Endothelial cell (in vitro differentiated cells): ENCODE measurements at places on chromosomes 6 and 20.

GRCh38 chr6:69705954-69706353 is 90.9 kb downstream of the LMBRD1 start:
- DNase-seq, result no peak

DNA sequence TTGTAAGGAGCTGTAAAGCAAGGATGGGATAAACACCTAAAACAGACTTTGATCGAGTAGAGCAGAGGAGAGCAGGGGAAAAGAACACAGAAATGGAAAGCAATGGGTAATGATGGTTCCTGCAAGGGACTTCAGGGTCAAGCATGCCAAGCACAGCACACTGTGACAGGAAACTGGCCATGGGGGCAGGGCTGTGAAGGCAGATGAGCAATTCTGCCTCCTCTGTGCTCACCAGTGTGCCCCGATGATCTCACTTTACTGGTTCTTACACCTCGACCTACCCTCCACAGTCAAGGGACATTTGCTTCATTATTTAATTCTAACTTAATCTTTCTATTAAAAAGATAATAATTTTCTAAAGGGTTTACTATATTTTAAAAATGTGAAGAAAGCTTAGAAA is 21.6 kb upstream of the MYB start:
- DNase-seq, result no peak

- DNase-seq, result no peak
Measured at GRCh38 chr6:1894954-1895353, 285.2 kb downstream of the FOXC1 start.

DNA sequence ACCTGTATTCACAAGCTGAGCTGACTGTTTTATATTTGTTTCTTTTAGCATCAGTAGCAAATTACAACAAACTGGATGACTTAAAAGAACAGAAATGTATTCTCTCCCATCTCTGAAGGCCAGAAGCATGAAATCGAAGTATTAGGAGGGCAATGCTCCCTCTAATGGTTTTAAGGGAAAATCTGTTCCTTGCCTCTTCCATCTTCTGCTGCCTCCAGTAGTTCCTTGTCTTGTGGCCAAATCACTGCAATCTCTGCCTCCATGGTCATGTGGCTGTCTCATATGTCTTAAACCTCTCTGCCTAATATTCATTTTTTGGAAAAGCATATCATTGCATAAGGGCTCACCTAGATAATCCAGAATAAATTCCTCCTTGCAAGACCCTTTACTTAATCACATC is 25.2 kb upstream of the ASCC3 start:
- DNase-seq, result no peak

DNA sequence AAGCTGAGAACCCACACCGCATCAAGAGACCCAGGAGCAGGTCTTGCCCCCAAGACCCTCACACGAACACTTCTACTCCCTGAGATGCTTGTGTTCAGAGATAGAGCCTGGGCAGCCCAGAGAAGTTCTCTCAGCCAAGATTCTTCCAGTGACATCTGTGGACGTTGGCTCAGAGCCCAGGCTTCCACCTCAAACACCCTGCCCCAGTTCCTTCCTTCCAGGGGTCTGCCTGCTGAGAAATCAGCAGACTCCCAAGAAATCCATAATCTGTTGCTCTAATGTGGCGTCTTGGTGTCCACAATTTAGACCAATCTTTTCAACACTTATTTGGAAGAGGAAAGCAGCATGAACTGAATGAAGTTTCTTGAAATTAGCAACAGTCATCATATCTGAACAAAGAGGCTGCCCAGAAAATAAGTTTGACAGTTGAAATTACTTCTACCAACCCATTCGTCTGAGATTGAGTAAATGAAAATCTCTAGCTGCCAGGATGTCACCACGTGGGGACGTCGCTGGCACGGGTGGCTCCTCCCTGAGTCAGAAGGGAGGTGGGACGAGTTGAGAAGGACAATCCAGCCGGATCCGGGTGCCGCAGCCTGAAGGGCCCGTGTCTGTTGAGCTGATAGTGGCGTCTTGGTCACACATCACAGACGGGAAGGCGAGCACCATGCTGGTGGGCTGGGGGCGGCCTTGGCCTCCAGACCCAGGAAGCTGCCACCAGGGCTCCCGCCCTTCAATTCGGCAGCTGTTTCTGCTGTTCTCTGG is 400.9 kb downstream of the TAF4 start:
- no peak for DNase-seq

DNA sequence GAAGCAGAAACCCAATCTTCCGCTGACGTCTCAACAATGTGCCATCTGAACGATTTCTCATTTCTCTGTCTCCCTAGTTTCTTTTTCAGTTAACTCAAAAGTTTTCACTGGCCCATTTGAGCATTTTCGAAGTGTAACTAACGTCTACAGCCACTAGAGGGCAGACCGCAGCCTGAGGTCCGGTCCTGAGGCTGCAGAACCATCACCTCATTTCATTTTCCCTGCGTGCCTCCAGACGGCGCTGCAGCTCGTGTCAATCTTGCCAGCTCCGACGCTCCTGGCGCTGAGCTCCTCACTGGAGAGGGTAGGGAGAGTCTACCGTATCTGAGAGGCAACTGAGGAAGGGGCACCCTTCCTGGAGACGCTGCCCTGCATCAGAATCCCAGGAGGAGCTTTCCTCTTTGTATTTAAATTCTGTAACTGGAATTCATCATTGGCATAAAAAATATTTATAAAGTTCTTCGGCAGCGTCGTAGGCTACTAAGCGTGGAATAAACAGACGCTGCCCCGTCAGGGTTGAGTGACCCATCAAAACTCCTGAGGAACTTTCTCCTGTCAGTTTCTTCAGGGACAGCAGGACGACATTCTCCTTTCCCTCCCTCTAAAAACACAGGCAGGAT is 28.5 kb upstream of the DTNBP1 start:
- DNase-seq, result peak; percentile 78

DNA sequence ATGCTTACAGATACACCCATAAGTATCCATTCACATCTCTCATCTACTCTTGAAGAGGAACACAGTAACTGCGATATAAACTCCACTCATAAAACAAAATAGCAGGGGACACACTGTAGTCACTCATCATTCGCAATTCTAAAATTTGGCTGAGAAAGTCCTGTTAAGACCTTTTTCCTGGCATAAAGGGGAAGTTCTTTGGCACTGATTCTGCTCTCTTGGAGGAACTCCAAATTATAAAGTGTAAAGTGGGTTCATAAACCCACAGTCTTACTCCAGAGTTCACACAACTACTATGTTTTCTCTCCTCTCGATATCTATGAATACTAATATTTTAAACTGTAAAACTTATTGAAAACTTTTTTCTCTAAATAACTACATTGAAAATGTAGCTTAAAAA is 80.6 kb downstream of the ADGB start:
- DNase-seq, result no peak

GRCh38 chr6:42341221-42341620 is 110.5 kb downstream of the TRERF1 start:
- DNase-seq, result no peak

GRCh38 chr20:50958615-50959542 is at the start of gene MOCS3:
MOCS3 (plus strand) TSS chr20:50958818; CDS start chr20:50958843, 25 bp downstream.
- peak; percentile 73 for DNase-seq

GRCh38 chr6:160134779-160135547 is 13.3 kb downstream of the SLC22A1 start:
- DNase-seq, result no peak

DNA sequence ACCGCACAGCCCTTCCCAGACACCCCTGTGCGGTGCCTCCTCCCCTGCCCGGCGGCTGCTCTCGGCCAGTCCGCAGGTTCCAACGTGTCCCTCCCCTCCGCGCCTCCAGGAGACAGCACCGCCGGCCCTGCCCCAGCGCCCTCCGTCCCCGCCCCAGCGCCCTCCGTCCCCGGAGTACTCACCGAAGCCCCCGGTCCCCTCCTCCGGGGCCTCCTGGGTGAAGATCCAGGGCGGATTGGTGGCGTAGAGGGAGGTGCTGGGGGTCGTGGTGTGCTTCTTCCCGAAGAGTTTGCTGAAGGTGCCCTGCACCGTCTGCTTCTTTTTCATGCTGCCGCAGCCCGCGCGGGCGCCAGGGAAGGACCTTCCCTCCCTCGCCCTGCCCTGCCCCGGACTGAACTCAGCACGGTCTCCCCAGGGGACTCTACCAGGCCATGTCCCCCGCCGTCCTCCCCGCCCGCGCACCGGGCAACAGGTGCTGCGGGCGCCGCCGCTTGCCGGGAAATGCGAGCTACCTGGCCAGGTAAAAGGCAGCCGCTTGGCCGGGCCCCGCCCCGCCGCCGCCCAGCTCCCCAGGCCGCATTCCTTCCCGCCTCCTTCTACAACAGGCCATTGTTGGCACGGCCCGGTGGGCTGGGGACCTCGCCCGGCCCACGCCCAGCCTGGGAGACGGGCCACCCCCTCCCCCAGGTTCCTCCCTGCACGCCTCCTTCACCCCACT is at the start of gene C6orf132:
TSS of gene C6orf132 (minus strand) at position 503 of the 718 bp plus-strand sequence. CDS start at position 327, 176 bp downstream.
- DNase-seq, result peak; percentile 48

- no peak for DNase-seq
Measured at GRCh38 chr6:135449246-135449645, 48.3 kb downstream of the AHI1 start.
